Omental fat pad (tissue), 4 donors: ENCODE measurements at places on chromosomes 13 and 19.

GRCh38 chr13:34322014-34322742, 504.2 kb downstream of the RFC3 start:
- DNase-seq = no peak

DNA sequence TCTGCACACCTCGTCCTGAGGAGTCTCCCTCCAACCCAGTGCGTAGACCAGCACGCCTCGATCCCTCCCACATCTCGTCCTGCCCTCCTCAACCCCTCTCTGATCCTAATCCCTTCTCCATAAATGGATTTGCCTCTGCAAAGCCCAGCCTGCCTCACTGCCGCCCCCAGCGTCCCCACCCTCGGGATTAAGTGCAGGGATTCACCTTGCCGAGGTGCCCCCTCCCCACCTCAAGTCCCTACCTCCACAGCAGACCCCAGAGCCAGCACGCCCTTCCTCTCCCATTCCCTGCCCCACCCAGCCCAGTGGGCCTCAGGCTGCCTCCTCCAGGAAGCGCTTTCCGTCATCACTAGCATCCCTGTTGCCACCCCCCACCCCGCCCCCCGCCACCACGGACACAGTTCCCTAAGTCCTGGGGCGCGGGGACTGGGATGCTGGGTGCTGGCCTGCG, 4.0 kb downstream of the KLF16 start:
- DNase-seq = no peak

DNA sequence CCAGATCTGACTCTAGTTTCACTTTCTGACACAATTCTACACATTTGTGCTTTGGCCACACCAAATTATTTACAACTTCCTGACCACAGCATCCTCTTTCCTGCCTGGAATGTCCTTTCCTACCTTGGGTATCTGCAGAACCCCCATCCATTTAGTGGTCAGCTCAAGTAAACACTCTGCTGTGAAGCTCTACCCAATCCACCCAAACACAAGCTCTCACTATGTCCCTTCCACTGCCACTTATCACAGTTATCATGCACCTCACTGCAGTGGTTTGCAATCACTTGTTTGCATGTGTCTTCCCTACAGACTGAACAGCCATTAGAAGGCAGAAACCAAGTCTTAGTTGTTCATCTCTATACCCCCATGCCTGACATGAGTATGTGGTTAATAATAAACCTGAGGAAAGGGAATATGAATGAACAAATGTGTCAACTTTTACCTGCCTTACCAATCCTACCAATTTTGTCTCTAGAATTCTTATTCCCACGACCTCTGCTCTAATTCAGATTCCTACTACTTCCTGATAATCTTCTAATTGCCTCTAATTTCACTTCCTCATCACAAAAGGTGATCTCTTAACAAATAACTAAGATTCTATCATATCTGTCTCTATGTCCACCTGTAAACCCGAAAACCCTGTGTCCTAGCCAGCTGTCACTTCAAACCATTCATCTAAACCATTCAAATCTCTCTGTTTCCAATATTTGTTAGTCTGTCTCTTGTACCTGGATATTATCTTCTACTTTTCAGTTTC, 25.1 kb downstream of the LNX2 start:
- DNase-seq = no peak

DNA sequence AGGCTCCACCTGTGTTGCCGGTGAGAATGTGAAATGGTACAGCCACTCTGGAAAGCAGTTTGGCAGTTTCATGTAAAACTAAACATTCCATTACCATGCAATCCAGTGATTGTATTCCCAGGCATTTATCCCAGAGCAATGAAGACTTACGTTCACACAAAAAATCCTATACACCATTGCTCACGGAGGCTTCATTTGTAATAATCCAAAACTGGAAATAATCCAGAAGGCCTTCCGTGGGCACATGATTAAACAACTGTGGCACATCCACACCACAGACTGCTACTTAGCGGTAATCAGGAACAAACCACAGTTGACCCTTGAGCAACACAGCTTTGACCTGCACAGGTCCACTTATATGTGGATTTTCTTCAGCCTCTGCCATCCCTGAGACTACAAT, 339.7 kb downstream of the MTUS2 start:
- DNase-seq = no peak

- DNase-seq = no peak
These were observed 62.3 kb downstream of the ZIC5 start for GRCh38 chr13:99909097-99909835.
